H1 (cell line): ENCODE measurements at places on chromosomes 12 and 14. TPM values are rescaled to one million over a fixed set of nuclear protein-coding genes. Genes with fewer than 3 reads are reported as not detected.

Gene NID2
- 6.1 and 6.9 TPM in 2 replicates for total RNA-seq

DNA sequence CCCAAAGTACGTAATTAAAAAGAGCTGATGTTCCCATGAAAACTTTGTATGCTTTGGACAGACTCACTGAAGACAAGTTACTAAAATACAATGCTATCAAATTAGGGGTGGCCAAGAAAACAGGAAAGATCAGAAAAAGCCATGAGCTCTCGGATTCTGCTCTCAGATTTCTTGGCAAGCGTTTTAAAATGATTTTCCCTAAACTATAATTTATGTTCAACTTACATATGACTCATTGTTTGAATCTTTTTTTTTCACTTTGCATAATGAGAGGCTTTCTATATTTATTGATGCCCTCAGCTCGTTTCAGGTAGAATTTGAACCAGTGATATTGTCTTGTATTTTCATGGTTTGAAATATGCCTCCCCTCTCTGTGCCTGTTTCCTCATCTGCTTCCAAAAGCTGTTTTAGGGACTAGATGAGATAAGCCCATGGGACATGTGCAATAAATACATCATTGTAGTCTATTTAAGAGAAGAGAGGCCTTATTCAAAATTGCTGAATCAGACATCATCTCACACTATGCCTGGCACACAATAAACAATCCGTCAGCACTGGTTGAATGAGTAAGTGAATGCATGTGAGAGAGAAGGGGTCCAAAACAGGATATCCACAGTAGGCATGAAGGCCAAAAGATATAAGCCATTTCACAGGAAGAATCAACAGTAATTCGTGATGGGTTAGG lies 4.7 kb upstream of the IPO8 start:
- no peak for DNase-seq

- no peak for DNase-seq
These were observed 870.6 kb downstream of the NRXN3 start for GRCh38 chr14:79040790-79041189.

DNA sequence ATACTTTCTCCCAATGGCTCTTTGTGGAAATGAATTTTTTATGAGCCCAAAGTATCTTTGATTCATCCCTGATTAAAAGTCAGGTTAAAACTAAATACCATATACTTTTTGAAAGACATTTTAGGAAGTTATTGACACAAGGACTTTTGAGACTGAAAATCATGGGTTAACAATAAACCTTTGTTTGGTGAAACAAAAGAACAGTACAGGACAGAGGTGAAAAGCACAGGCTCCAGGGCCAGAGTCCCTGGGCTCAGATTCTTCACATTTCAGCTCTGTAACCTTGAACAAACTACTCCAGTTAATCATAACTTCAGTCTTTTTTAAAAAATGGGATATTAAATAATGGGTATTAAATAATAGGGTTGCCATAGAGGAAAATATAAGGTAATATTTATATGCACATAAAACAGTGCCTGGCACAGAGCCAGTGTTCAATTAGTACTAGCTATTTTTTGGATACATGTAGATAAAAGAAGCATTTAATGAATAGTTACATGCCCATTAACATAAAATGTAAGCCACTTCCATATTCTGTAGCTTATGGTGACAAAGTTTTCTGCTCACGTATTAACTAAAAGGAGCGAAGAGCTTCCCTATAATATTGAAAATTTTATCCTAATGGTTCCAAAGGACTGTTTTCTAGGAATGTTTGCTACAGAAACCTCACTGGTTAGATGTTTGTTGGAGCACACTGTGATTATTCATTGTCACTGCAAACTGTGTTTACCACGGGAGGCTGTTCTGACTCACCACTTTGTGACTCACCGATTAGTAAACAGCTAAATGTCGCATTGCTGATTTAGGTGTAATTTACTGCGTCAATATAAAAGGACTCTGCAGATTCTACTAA lies 255.4 kb downstream of the DAD1 start:
- DNase-seq, result no peak

Gene OTOGL
- total RNA-seq, result 0.17 and 0.31 TPM in 2 replicates

DNA sequence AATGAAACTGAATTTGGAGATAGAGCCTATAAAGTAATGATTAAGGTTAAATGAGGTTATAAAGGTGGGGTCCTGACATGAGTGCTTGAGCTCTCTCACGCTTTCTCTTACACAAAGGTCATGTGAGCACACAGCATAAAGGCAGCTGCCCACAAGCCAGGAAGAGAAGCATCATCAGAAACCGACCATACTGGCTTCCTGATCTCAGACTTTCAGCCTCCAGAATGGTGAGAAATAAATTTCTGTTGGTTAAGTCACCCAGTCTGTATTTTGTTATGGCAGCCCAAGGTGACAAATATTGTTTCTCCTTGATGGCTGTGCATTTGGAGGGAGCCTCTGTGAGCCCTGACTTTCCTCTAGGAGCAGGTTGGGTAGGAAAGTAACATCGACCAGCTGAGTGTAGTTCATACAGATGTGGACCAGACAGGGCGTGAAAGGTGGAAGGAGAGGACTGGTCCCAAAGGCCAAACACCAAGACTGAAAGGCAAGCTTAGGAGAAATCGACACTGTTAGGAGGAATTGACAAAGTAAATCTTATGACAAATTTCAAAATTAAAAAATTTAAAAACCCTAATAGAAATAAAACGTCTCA lies 97.6 kb upstream of the SLC38A2 start:
- no peak for DNase-seq

Gene CLEC6A
- total RNA-seq, result not detected in 2 replicates

- DNase-seq, result no peak
These were observed 10.6 kb upstream of the NINJ2 start for GRCh38 chr12:673849-674248.

- DNase-seq, result no peak
These were observed 10.0 kb upstream of the GPR19 start for GRCh38 chr12:12705838-12706520.

DNA sequence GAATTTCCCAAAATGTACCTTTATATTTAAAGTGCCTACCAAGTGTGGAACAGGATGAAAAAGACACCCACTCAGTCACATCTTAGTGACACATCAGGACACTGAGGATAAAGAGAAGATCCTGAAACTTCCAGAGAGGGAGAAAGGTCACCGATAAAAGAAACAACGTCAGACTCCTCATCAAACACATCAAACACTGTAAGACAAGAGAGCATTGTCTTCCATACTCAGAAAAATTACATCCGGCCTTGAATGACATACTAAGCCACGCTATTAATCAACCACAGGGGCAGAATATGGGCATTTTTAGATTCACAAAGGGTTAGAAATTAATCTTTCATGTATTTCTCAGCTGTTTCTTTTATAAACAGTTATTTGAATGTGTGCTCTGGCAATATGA lies 490.3 kb downstream of the APAF1 start:
- no peak for DNase-seq

- DNase-seq, result no peak
These were observed 31.0 kb downstream of the GNPTAB start for GRCh38 chr12:101799774-101800173.

Gene GSG1
- 0.89 and 1.3 TPM in 2 replicates for total RNA-seq

Gene KCNK10
- total RNA-seq, result 0.63 and 0.94 TPM in 2 replicates

- DNase-seq, result no peak
These were observed 33.7 kb downstream of the GALNT4 start for GRCh38 chr12:89490922-89491321.
